Uterus (tissue), 4 donors: ENCODE measurements at places on chromosomes 6 and 20.

DNA sequence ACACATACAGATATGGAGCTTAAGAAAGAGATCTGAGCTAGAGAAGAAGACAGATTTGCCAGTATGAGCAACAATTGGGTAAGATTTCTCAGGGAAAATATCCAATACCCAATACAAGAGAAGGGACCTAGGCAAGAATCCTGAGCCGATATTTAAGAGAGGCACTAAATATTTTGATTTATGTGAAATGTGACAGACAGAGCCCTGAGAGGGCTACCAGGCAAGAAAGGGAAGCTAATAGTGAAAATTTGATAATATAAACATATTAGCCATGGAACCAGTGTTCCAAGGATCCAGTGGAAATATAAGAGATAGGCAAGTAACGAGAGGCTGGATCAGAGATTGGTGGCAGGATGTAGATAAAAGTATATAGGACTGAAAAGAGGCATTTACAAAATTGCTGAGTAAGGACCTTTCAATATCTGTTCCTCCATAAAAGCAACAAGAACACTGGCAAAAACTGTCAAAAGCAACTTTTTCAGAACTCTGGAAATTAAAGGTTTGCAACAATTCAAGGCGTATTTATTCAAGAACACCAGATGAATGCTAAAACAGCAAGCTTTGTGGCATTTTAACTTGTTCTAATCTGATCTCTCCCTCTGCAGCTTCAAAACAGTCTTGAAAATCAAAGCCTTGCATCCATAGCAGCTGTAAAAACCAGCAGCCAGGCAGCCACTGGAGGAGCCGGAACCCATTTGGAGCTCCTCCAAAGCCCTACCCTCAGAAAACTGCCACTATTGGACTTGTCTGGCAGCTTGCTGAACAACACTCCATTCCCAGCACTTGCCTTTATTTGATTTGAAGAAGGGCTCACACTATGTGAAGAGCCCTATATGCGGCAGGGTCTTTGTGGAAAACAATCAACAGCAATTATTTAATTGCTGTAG is 58.8 kb downstream of the REV3L start:
- DNase-seq = no peak

- no peak for DNase-seq
Observed at GRCh38 chr20:34200023-34200422, 41.2 kb upstream of the ASIP start.

DNA sequence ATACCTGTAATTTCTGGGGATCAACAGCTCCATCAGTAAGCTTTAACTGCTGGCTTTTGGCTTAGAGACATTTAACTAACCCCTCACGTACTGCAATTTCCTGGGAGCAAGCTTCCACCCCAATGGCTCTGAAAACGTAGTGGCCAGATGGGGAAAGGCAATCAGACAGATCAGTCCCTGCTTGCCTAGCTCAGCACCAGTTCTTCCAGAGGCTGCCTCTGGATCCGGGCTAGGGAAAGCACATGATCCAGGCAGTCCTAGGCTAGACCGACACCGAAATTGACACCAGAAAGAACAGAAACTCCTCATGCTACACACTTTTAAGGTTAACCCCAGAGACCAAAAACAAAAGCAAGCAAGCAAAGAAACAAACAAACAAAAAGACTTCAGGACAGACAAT is 13.3 kb downstream of the PREP start:
- no peak for DNase-seq

DNA sequence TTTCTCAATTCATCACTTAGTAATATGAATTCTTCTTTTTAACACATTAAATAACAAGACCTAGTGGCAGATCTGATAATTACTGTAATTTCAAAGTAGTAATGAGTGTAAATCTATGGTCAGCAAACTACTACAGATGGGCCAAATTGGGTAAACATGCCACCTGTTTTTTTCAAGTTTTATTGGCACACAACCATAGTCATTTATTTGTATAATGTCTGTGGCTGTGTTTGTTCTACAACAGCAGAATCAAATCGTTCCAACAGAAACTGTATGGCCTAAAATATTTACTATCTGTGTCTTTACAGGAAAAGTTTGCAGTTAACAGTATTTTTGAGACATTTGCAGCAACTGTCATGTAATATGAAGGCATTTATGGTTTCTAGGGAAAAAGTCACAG is 86.1 kb upstream of the EYA2 start:
- no peak for DNase-seq

GRCh38 chr6:48200869-48201390 is 89.9 kb upstream of the PTCHD4 start:
- DNase-seq = no peak

DNA sequence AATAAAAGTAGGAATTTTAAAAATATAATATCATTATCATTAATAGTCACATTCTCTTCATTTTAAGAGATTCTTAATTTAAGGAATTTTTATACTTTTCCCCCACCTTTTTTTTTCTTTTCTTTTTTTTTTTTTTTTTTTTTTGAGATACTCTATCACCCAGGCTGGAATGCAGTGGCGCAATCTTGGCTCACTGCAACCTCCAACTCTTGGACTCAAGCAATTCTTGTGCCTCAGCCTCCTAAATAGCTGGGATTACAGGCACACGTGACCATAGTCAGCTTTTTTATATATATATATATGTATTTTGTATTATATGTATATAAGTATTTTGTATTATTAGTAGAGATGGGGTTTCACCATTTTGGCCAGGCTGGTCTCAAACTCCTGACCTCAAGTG is 457.7 kb downstream of the CDKAL1 start:
- no peak for DNase-seq

DNA sequence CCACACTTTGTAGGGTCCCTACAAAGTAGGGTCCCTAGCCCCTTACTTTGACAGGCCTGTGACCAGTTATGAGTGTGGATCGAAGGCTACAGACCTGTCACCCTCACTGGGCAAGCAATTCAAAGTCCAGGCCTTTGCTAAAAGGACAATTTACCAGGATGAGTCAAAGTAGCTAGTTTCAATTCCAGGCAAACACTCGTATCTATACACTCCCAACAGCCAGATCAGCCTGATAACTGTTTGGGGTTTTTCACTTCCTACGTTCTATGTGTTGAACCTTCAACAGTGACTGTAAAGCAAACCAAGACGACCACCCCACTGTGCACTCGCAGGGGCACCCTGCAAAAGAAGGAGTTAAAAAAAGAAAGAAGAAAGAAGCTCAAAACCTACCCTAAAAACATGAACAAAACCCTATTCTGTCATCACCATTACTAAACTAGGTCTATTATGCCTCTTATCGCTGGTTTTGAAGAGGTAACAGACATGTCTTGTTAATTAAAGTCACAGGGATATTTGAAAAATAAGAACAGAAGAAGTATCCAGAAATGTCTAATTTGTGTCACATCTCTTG is 3.2 kb downstream of the GFOD1 start:
- no peak for DNase-seq

- no peak for DNase-seq
Observed at GRCh38 chr6:26273673-26274588, 91.1 kb upstream of the BTN3A2 start.

- no peak for DNase-seq
Observed at GRCh38 chr20:61575151-61575937, 323.3 kb downstream of the CDH4 start.

GRCh38 chr6:144351379-144352127 is 66.4 kb downstream of the UTRN start:
- DNase-seq = no peak

- DNase-seq = no peak
Observed at GRCh38 chr6:16999491-17000436, 102.1 kb upstream of the STMND1 start.

- no peak for DNase-seq
Observed at GRCh38 chr6:154459513-154459912, 51.0 kb downstream of the CNKSR3 start.

- DNase-seq = no peak
Observed at GRCh38 chr6:88177961-88178464, 11.9 kb upstream of the CNR1 start.

DNA sequence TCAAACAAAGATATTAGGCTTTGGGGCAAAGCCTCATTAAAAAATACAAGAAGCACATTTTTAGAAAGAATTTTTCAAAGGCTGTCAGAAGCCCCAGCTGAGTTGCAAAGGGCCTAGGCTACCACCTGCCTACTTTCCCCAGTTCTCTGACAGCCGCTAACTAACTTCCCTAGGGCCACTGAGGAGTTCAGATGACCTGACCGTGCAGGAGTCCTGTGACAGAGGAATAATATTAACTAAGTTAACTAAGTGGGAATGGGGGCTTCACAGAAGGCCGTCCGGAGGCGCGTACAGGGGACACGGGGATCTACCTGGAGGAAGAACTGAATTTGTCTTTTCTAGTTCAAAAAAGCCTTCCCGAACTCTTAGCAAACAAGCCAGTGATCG is 884 bp downstream of the MCHR2 start:
- no peak for DNase-seq

GRCh38 chr20:11429889-11430519 is 487.7 kb upstream of the BTBD3 start:
- no peak for DNase-seq

DNA sequence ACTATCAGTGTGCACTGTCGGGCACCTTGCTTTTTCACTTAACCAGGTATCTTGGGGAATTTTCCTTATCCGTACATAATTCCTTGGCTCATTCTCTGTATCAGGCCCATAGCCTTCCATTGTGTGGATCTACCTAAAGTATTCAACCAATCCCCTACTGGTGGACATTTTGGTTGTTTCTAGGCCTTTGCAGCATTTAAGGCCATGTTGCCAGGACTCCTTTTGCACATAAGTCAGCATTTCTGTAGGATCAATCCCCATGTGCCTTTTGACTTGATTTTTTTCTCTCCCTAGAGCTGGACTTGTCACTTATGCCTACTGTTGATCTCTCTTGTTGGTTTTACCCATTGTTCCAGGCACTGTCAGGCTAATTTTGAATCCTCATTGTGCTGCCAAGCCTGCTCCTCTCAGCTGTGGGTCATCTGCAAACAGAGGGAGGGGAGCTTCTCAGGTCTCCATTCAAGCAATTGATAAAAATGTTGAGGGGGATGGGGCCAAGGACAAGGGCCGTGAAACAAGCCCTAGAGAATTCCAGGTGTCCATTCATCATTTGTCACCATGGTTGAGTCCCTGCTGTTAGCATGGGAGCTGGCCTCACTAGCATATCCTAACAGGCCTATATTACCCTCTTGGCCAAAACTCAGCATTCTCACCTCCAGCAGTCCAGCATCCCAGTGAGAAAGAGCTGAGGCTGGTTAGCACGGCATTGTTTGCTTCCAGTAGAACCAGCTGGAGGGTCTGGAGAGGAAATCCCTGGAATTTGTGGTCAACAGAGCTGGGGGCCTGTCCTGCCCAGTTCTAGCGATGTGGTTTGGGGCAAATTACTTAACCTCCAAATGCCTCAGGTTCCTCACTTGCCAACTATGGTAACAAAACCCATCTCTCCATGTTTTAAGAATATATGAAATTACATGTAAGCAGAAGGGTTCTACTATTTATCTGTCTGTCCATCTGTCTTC is 178.4 kb downstream of the MRPL14 start:
- no peak for DNase-seq

DNA sequence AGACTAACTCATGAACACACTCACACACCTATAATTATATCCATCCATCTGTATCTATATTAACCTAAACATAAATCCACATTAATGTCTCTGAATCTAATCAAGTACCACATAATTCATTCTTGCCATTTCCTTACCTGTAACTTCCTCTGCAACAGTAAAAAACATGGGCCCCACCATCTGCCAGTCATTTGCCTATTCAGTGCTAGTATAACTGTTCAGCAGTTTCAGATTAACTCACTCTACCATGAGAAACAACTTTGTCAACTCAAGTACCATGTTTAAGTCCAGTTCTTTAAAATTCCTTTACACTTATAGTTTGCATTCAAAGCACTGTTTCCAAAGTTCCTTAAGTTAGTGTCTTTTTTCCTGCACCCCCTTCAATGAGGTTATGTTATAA is 68.8 kb downstream of the LAMP5 start:
- no peak for DNase-seq

- no peak for DNase-seq
Observed at GRCh38 chr6:111541682-111542065, 58.7 kb upstream of the REV3L start.

DNA sequence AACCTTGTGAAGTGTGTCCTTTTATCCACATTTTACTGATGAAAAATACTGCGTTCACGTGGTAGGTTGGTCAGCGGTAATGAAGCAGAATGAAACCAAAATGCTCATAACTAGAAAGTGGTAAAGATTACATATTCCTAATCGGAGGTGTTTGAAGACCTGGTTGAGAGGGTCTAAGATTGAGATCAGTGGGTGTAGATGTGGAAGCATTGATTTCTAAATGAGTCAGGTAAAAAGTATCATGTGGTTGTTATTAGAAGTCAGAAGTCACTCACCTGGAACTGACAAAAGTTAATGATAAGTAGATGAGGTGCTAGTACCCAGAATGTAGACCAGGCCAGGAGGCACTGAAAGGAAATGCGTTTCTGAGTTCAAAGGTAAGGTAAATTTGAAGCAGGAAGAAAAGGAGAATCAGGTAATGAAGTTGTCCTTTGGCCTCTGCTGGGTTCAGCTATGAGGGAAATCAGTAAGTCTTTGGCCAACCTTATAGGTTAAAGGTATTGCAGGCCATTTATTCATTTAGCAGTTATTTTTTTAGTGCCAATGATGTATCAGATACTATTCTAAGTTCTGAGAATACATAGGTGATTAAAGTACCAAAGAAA is 31.2 kb downstream of the FAM83B start:
- no peak for DNase-seq

DNA sequence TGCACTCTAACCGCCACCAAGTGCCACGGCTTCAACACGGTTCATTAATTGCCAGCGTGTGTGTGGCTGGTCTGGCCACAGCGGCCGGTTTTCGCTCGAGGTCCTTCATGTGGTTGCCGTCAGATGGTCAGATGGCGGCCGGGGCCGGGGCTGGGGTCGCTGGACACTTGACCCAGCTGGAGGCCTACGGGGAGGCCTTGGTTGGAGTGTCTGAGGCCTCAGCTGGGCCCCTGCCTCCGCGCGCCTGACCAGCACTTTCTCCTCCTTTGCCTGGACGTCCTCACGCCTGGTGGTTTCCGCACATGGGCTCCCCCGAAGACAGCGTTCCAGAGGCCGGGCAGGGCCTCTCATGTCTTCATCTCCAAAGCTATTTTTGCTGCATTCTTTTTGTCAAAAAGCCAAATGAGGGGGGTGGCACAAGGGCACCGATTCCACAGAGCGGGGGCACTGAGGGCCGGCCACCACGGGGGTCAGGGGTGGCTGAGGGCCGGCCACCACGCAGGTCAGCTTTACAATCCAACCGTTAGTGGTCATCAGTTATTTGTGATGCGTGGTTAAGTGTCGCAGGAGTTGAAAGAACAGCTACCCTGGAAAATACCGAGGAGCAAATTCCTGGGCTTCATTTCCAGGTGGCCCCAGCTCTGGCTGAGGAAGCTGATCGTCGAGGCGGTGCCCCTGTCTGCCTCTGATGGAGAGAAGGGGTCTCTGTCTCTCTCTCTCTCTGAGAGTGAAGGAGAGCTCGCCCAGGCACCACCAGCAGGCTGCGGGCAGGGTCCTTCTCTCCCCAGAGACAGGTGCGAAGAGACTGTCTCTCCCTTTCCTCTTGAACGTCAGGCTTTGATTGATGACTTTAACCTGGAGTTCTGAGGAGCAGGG is 50.5 kb upstream of the FRMD1 start:
- no peak for DNase-seq

DNA sequence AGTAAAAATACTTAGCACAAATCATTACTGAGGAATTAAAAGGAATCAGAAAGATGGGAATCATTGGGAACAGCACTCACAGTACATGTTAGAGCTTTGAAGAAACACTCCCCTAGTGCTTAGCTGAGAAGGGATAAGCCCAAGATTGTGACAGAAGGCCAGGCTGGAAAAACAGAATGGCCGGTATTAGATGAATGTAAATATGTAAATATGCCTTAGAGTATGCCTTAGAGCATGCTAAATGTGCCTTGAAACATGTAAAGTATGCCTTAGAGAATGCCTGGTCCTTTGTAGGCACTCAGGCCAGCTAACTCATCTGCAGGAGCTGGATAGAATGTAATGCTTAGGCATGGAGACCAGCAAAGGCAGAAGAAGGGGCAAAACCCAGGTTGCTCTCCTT is 10.6 kb upstream of the TENT5A start:
- DNase-seq = no peak
